Hair follicle dermal papilla cell (primary cell): ENCODE measurements at places on chromosomes 13 and 19. TPM values are rescaled to one million over a fixed set of nuclear protein-coding genes. Genes with fewer than 3 reads are reported as not detected.

KRTDAP gene
- total RNA-seq: not detected in 2 replicates

VSTM2B gene
- total RNA-seq: not detected in 2 replicates

YJEFN3 gene
- 0.24 and 0.49 TPM in 2 replicates for total RNA-seq

IL4I1 gene
- total RNA-seq: 0.24 and 1.1 TPM in 2 replicates

GPR183 gene
- total RNA-seq: 0.97 and 1.2 TPM in 2 replicates

NAT14 gene
- total RNA-seq: 14.1 and 14.5 TPM in 2 replicates

SYT5 gene
- total RNA-seq: not detected in 2 replicates

LILRA2 gene
- not detected in 2 replicates for total RNA-seq

LAIR2 gene
- total RNA-seq: not detected in 2 replicates

ZNF626 gene
- total RNA-seq: 23.6 and 28.1 TPM in 2 replicates

MIER2 gene
- 13.8 and 21.0 TPM in 2 replicates for total RNA-seq

PGLYRP1 gene
- total RNA-seq: not detected in 2 replicates

SULT2B1 gene
- 0.36 TPM in 1 of 2 replicates, not detected in the other for total RNA-seq

OR7C1 gene
- not detected in 2 replicates for total RNA-seq

RFPL4AL1 gene
- not detected in 2 replicates for total RNA-seq

NLRP11 gene
- under 0.01 TPM in 1 of 2 replicates, not detected in the other for total RNA-seq

HIPK4 gene
- total RNA-seq: 0.12 and 0.49 TPM in 2 replicates

CBLC gene
- 0.36 TPM in 1 of 2 replicates, not detected in the other for total RNA-seq

SPRED3 gene
- total RNA-seq: 1.5 and 2.1 TPM in 2 replicates

RFPL4A gene
- total RNA-seq: not detected in 2 replicates

FXYD3 gene
- not detected in 2 replicates for total RNA-seq

CGB2 gene
- total RNA-seq: not detected in 2 replicates

KLK3 gene
- not detected in 2 replicates for total RNA-seq

ZNF208 gene
- total RNA-seq: 1.9 and 5.2 TPM in 2 replicates

CYP4F8 gene
- not detected in 2 replicates for total RNA-seq

GZMM gene
- not detected in 2 replicates for total RNA-seq

PCDH9 gene
- 3.9 and 5.7 TPM in 2 replicates for total RNA-seq
